ENCODE measurements at places on chromosomes 16 and 17.

DNA sequence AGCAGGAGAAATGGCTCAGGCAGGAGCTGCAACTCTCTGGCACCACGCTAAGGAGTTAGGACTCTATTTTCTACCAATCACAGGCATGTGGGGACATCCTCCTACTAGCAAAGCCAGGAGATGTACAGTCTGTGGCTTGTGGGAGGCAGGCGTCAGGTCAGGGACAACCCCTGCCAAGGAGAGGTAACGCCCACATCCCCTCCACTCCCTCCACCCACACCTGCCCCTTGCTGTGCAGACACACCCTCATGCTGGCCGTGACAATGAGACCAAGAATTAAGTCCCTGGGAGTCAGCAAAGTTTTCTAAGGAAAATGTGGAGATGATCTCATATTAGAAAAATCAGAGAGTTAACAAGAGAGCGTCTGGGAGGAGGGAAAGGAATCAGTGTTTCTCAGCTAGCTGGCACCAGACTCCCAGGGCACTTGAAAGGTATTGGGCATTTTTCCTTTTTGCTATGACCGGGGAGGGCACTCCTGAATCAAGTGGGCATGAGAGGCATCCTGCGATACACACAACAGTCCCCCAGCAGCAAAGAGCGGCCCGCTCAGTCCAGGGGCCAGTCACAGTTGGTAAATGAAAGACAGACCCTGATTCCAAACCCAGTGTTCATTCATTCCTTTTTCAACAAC, 87.3 kb upstream of the RPL38 start:
- DNase-seq, result no peak

- DNase-seq, result no peak
These were observed 6.0 kb downstream of the C1QTNF8 start for GRCh38 chr16:1089822-1090619.

DNA sequence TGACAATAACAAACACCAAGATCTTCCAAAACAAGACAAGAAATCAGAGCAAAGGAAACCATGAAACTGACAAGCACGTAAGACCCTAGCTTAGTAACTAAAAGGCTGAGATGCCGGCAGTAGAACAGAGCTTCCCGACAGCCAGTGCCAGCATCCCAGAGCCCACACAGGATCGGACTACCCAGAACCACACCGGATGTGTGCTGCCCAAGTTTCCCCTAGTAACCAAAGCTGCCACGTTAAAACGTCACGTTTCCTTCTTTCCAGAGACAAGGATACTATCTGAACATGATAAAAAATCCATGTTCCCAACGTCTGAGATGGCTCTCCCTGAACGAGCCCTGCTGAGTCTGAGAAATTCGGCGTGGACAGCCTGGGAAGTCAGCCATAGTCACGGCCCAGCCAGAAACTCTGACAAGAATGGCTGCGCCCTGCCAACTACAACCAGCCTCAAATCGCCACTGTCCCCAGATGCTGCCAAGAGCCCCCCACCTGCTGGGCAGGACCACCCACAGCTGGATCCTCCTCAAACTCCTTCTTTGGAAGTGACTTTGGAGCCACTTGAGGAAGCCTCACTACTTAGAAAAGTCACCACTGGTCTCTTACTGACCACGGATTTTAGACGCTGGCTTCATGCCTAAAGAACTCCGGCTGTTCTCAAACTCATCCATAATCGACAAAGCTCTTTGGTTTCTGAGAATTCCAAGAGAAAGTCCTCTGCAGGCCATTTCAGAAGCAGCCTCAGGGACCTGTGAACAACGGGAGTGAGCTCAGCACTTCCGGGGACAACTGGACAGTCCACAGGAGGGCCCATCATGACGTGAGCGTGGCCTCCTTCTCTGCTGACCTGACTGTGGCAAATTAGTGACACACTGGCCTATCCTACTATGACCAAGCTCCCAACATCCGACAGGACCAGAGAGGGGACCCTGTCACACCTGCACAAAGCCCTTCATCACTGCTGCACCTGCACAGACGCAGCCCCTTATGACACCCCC, 16.7 kb downstream of the CCDC57 start:
- DNase-seq, result no peak

DNA sequence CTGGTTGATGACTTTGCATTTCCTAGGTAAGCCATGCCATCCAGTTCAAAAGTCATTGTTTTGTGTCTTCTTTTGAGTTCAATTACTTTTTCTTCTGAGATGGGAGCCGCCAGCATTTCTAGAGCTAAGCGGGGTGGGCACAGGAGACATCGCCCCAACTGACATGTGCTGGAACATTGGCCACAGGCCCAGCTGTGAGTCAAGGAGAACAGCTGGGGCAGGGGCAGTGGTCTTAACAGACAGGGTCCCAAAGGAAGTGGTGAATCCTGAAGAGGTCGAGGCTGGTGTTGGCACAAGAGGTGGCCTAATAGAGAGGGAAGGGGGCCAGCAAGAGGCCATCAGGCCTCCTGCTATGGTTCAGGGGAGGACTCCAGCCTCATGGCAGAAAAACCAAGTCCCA, 17.1 kb downstream of the RAB11FIP4 start:
- no peak for DNase-seq

- DNase-seq, result peak; percentile 90
These were observed 18.6 kb upstream of the ZNF629 start for GRCh38 chr16:30805370-30806169.

Measured in osteocyte (in vitro differentiated cells).